ENCODE measurements at places on chromosomes 4 and X. TPM values are rescaled to one million over a fixed set of nuclear protein-coding genes. Genes with fewer than 3 reads are reported as not detected.
A peak's percentile ranks its signal among the peaks of the same experiment; 100 is the strongest.

Gene SMIM10
- total RNA-seq = 0.44 TPM

Gene POU4F2
- total RNA-seq = not detected

Gene XG
- total RNA-seq = not detected

Gene ZNF732
- not detected for total RNA-seq

DNA sequence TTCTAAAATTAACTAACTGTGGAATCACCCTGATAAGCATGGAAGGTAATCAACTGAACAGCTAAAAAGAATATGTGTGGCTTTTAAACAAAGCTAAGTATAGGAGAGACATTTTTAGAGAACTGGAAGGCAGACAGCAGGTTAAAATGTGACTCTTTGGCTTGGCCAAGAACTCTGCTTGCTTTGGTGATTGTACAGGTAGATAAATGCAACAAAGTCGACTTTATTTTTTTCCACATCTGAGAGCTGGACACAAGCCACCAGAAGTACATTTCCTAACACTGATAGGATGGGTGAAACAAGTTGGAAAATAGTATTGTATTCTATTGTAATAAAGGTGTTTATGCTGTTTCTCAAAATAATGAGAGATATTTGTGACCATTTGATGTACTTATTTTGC is 84.1 kb downstream of the RBMX2 start:
- H3K4me1 ChIP-seq = no peaks in the 10 kb centered on the region
- peaks cover 3% of the 10 kb centered on the region for H3K27me3 ChIP-seq
- H3K4me3 ChIP-seq = no peak overlapping the region
- no peak for DNase-seq
- no peaks in the 10 kb centered on the region for H3K36me3 ChIP-seq

DNA sequence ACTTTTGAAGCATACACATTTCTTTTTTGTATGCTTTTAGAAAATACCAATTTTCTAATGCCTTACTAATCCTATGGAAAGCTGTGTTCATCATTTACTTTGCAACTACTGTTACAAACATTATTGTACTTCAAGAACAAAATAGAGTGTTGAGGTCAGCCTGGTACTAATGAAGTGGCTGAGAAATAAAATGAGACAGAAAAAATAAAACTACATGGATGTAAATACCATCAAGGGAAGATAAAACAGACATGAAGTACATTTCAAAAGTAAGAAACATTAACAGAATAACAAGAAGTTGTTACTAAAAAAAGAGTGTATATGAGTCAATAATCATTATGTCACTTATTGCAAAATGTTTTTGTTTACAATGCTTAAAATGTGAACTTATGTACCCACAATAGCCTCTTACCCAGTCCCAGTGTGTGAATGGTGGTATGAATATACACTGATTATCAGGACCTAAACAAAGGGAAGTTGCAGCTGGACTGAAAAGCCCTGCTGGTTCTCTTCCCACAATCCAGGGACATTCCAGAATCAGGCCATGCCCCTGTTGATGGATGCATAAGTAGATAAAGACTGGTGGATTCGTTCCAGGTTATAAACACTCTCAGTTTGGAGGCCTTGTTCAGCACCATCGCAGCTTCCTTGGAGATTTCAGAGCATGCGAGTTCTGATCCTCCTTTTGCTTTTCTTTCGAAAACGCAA is 2.4 kb upstream of the CSN3 start:
- H3K4me3 ChIP-seq = no peak overlapping the region
- no peaks in the 10 kb centered on the region for H3K4me1 ChIP-seq
- no peak overlapping the region for H3K27ac ChIP-seq
- no peaks in the 10 kb centered on the region for H3K27me3 ChIP-seq
- no peak for DNase-seq

DNA sequence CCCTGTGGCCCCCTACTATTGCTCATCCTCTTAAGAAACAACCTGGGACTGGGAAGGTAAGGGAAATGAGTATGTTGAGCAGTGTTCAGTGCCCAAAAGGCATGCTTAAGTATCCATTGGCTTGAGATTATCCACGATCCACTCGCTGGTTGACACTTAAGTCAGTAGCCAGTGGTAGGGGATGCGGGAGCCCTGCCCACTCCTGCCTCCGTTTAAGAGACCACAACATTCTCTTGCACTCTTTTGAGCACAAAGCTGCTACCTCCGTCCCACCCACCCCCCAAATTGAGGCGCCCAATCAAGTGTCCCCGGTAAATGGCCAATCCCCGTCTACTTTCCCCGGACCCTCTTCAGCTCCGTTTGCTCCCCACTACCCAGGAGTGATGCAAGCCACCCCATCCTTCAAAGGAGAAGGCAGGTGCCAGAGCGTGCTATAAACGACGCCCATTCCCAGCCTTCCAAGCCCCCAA is 25.0 kb downstream of the UTP14A start:
- DNase-seq = no peak
- peaks cover 5% of the 10 kb centered on the region for H3K4me1 ChIP-seq
- H3K36me3 ChIP-seq = peaks cover 6% of the 10 kb centered on the region

GRCh38 chr4:98430708-98431403 is 169.7 kb downstream of the RAP1GDS1 start:
- no peak overlapping the region for H3K27ac ChIP-seq
- H3K4me3 ChIP-seq = no peak overlapping the region
- no peak for DNase-seq
- no peaks in the 10 kb centered on the region for H3K27me3 ChIP-seq

DNA sequence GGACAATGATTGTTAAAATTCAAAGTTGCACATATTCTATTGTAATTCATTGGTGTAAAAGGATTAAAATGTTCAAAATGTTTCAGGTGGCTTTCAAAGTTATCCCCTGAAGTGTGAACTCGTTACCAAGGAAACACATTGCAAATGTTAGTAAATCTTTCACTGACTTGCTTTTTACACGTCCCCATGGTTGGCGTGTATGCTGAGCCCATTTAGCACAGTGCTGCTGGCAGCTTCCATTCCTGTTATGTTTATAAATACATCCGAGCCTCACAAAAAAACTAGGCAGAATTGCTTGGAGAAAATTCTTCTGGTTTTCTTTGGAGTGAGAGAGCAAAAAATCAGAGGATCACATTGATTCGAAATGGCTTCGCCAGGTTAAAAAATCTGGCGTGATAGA is 105.9 kb upstream of the HPGD start:
- no peak overlapping the region for H3K27ac ChIP-seq
- H3K27me3 ChIP-seq = peaks cover 4% of the 10 kb centered on the region
- no peak overlapping the region for H3K4me3 ChIP-seq
- peaks cover 3% of the 10 kb centered on the region for H3K4me1 ChIP-seq

GRCh38 chr4:155929833-155930232 is 23.8 kb downstream of the CTSO start:
- H3K27ac ChIP-seq = no peak overlapping the region
- no peak for DNase-seq
- no peaks in the 10 kb centered on the region for H3K27me3 ChIP-seq

DNA sequence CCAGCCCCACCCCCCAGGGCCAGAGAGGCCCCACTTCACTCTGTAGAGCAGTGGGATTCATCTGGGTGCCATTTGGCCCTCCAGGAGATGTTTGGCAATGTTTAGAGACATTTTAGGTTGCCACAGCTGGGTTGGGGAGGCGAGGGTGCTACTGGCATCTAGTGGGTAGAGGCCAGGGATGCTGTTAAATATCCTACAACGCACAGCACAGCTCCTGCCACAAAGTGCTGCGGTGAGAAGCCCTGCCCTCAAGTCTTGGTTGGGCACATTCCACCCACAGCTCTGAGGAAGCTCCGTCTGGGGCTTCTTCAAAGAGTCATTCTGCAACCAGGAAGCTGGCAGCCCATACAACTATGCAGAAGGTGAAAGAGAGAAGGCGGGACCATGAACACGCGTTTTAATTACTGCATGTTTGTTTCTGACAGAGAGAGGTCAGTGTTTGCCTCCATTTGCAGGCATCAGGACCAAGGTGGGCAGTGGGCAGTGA is 48.1 kb upstream of the FAM9C start:
- H3K36me3 ChIP-seq = no peaks in the 10 kb centered on the region
- peak; percentile 93 for DNase-seq
- peaks cover 83% of the 10 kb centered on the region for H3K4me1 ChIP-seq
- H3K27ac ChIP-seq = peak overlapping the region; percentile 95
- peak overlapping the region; percentile 71 for H3K4me3 ChIP-seq

GRCh38 chrX:10004832-10005475 is 37.8 kb downstream of the CLDN34 start:
- no peak for DNase-seq
- H3K27ac ChIP-seq = no peak overlapping the region
- H3K36me3 ChIP-seq = peaks cover 4% of the 10 kb centered on the region
- peaks cover 32% of the 10 kb centered on the region for H3K4me1 ChIP-seq
- no peaks in the 10 kb centered on the region for H3K27me3 ChIP-seq

- H3K4me3 ChIP-seq = peak overlapping the region; percentile 18
- no peak overlapping the region for H3K27ac ChIP-seq
- no peak for DNase-seq
- peaks cover 86% of the 10 kb centered on the region for H3K27me3 ChIP-seq
- H3K4me1 ChIP-seq = peaks cover 5% of the 10 kb centered on the region
Observed at GRCh38 chr4:105895583-105896460, 551 bp downstream of the NPNT start.

Data from activated CD8-positive, alpha-beta memory T cell treated with anti-CD3 and anti-CD28 coated beads, Interleukin-2, amount 10 ng/mL, durations not matched to agents 7 days and 5 days (primary cell).